ENCODE measurements at places on chromosomes 5 and 9.

DNA sequence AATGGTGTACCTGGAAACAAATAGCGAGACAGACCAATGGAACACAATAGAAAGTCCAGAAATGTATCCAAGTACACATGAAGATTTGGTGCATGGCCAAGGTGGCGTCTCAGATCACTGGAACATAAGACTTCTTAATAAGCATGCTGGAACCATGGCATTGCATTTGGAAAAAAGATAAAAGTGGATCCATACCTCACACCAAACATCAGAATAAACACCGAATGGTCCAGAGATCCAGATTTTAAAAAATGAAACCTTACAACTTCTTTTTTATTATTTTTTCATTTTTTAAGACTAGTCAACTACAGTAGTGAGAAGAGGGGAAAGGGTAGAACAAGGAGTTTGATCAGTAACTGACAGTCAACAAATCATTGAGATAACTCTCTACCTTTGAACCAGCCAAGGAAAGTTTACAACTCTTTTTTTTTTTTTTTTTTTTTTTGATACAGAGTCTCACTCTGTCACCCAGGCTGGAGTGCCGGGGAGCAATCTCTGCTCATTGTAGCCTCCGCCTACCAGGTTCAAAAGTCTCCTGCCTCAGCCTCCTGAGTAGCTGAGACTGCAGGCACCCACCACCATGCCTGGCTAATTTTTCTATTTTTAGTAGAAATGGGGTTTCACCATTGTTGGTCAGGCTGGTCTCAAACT is 8.8 kb upstream of the DUSP1 start:
- DNase-seq = no peak

DNA sequence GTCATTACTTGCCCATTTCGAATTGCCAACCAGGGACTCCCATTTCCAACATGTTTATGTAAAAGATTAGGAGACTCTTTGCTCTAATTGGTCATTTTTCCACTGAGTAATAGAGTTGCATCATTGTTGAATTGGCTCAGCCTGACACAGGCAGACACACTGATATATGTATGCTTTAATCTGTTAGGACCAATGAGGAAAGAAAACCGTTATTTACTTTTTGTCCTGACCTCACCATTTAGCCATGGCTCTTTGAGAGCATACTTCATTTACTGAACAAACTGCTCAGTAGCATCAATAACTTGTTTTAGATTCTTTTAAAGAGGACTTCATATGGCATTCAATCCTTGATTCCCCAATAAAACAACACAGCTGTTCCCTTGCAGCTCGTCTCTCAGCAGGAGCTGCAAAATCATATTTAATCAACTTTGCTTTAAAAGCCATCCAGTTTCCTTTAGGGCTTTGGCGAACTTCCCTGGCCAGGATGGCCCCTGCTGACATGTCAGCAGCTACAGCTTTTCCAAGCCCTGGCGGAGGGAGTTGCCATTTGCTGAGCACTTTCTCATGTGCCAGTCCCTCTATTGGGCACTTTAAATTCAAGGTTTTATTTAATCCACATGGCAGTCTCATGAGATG is 251.5 kb upstream of the TNC start:
- DNase-seq = no peak

DNA sequence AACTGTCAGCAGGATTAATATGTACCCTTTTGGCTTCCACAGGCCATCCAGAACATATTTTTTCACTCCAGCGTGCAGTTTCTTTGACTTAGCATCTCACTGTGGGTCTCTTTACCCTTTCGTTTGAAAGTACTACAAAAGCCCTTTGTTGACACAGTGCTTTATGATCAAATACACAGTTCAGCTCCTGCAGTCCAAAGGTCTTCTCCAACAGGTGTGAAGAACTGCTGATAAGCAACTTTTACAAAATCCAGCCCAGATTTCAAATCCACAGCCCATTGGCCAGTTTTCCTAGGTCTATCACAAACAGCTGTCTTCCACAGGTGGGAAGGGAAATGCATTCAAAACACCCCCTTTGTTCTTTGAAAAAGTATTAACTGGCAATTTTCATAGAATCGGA is 54.8 kb downstream of the MYO10 start:
- DNase-seq = no peak

DNA sequence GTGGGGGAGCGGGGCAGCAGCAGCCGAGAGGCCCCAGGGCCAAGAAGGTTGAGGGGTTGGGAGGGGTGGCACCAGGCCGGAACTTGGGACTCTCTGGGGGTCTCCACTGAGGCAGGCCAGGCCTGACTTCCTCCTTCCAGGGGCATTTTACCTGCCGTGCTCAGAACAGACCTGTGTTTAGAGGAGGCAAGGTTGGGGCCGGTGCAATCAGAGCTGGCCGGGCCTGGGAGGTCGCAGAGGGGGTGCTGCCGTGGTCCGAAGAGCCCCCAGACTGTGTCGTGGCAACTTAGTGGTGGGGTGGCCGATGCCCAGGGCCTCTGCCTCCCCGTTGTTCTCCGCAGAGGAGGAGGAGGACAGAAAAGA is 21.8 kb downstream of the GLT6D1 start:
- DNase-seq = no peak

DNA sequence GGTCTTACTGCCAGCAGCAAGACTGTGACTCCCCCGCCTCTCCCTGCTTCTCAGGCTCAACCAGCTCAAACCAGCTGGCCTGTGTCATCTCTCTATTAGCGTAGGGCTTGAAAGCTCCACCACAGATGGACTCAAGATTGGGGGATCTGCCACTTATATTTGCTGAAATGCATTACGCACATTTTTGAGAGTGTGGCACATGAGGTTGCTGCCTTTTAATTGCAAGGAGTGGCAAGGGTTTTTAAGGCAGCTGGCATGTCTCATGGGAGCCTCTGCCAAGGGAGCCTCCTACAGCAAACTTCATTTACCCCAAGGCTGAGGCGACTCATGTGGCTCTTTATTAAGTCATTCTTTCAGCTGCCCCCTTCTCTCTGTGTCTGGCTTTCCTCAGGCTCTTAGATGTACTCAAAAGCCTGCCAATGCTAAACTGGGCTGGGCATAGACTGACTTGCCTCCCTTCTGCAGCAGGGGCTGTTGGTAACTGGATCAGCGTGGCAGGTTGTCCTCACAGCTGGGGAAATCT is 219.3 kb downstream of the SMARCA2 start:
- DNase-seq = no peak

GRCh38 chr5:1192971-1193590 is 8.3 kb upstream of the SLC6A19 start:
- DNase-seq = no peak

GRCh38 chr5:58466939-58467338 is 7.1 kb upstream of the PLK2 start:
- no peak for DNase-seq

DNA sequence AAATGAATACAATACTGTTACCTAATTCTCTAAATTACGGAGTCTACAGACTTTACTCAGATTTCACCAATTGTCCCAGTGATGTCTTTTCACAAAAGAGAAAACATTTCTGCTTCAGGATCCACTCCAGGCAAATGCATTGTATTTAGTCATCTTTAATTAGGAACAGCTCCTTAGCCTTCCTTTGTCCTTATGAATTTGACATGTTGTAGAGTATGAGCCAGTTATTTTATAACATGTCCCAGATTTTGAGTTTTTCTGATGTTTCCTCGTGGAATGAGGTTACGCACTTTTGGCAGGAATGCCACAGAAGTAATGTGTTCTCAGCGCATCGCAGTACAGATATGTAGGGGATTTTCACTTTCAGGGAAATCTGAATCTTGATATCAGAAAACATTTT is 10.5 kb downstream of the HABP4 start:
- DNase-seq = no peak

GRCh38 chr5:135160036-135160675 is 126.1 kb upstream of the PITX1 start:
- DNase-seq = no peak

GRCh38 chr5:147534172-147534951 is 24.5 kb upstream of the DPYSL3 start:
- DNase-seq = no peak

DNA sequence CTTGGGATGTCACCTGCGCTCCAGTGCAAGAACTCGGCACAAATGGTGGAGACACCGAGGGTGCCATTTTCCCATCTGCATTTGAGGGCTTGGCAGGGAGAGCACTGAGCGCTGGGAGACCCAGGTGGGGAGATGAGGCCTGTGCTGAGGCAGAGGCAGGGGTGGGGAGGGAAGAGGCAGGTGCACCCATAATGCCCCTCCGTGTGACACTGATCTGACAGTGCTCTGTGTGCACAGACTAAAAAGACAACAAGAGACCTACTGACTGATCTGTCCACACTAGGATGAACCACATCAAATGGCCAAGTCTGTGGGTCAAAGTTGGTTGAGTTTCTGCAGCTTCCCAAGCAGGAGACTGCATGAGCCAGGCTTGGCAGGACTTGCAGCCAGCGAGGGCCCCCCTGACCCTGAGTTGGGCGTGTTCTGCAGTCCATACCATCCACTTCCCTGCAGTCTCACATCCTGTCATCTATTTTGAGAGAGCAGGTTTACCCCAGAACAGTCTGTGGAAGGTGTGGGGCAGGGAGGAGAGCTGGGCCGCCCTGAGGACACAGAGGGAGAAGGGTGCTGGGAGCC is 41.9 kb downstream of the NEK6 start:
- no peak for DNase-seq

DNA sequence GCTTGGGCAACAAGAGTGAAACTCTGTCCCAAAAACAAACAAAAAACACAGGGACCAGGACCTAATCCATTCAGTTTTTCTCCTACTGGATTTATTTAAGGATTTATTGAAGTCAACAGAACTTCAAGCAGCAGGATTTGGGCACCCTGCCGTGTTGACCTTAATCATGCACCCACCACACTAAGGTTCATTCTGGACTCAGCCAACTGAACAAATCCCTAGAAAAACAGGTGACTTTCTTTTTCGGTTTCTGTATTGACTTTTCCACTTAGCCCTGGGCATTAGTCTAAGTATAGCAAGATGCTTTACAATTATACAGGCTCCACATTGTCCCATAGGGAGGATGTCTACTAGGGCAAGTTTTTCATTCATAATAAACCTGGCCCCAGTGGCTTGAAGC is 30.0 kb downstream of the ZNF131 start:
- no peak for DNase-seq

Data from SW 1271 (cell line).